ENCODE measurements at places on chromosomes 3 and 15. TPM values are rescaled to one million over a fixed set of nuclear protein-coding genes. Genes with fewer than 3 reads are reported as not detected.

The CD80 gene
- total RNA-seq, result not detected

The TLR9 gene
- total RNA-seq, result not detected

The KCNMB2 gene
- 7.9 TPM for total RNA-seq

The KCNMB3 gene
- total RNA-seq, result 0.52 TPM

The VGLL3 gene
- total RNA-seq, result 13.9 TPM

The CCR9 gene
- total RNA-seq, result not detected

The SLC25A36 gene
- total RNA-seq, result 44.5 TPM

The EPHB1 gene
- total RNA-seq, result 1.0 TPM

DNA sequence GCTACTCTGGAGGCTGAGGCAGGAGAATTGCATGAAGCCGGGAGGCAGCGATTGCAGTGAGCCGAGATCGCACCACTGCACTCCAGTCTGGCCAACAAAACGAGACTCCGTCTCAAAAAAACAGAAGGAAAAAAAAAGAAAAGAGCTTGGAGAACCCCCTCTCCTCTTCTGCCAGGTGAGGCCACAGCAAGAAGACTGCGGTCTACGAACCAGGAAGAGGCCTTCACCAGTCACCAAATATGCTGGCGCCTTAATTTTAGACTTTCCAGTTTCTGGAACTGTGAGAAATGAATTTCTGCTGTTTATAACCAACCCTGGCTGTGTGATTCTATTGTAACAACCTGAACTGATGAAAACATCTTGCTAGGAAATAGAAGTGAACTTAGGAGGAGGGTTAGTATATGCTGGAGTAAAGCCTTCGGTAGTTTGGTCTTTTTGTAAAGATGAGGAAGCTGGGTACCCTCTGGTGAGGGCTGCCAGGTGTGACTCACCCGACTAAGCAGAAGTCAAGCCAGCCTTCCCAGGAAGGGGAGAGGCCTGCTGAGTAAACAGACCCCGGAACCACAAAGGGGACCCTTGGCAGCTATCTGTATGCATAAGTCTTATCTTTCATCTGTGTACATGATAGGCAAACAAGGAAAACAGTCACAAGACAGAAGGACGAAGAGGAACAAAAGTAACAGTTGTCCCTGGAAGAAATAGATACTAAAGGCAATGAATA is 78.7 kb downstream of the KLF13 start:
- peak; percentile 61 for DNase-seq

GRCh38 chr3:12503126-12503957 is 19.1 kb downstream of the TSEN2 start:
- no peak for DNase-seq

DNA sequence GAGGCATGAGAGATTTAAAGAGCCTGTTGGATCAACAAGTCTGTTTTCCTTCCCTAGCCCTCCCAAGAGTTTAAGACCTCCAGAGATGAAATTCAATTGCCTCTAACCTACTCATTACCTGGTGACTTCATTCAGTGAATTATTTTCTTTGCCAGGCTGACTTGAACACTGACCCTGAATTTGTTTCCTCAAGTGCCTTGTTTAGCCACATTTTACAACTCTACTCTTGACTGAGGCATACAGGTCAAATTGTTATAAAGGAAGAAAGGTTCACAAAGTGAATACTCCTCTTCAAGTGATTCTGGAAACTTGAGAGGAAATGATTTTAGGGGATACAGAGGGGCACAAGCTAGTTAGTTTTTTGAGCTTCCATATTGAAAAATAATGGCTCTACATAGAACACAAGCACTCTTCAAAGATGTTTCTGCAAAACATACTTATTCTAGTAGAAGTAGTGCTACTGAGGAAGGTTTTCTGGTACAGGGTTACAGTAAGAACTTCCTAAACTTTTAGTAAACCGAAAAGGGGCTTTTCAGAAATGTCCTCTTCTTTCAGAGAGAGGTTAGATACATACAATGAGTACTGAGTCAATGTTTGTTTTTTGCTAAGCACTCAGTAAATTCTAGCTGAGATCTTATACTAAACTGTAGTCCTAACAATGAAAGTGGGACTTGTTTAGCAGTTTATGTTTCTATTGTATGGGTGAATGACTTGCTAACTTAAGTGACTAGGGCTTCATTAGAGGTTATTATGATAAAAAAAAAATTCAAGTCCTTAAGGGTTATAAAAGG is 137.4 kb upstream of the SATB1 start:
- no peak for DNase-seq

GRCh38 chr3:116442331-116443021 is 2.8 kb downstream of the LSAMP start:
- no peak for DNase-seq

GRCh38 chr3:170614214-170614966 is 28.5 kb upstream of the SLC7A14 start:
- peak; percentile 93 for DNase-seq

- DNase-seq, result no peak
These were observed 39.6 kb upstream of the SFMBT1 start for GRCh38 chr3:53085476-53085875.

- DNase-seq, result no peak
These were observed 134.7 kb downstream of the THSD4 start for GRCh38 chr15:71249986-71250385.

- DNase-seq, result no peak
These were observed 950 bp upstream of the EHHADH start for GRCh38 chr3:185254799-185255198.

- DNase-seq, result peak; percentile 12
These were observed 155.0 kb downstream of the DUT start for GRCh38 chr15:48486228-48486627.

- DNase-seq, result no peak
These were observed 87.2 kb downstream of the USP13 start for GRCh38 chr3:179739816-179740594.

DNA sequence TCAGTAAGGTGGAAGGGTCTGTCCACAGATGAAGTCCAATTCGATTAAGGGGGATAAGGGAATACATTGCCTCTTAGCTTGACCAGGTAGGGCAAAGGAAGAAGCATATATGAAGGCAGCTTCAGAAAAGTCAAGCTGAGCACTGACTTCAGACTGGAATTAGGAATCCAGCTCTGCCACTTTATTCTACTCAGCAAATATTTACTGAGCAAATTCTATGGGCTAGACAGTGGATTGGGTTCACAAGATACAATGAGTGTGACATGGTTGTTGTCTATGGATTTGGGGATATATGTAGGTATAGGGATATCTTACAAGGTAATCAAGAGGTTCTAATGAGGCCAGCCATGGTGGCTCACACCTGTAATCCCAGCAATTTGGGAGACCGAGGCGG is 526 bp downstream of the ADIPOQ start:
- no peak for DNase-seq

GRCh38 chr3:1135194-1135593 is 42.4 kb downstream of the CNTN6 start:
- DNase-seq, result no peak

- DNase-seq, result peak; percentile 23
These were observed 196.8 kb upstream of the LPP start for GRCh38 chr3:187957165-187957581.

GRCh38 chr3:105979961-105980360 is 111.1 kb upstream of the CBLB start:
- DNase-seq, result no peak

- DNase-seq, result no peak
These were observed 6.7 kb upstream of the TMPRSS7 start for GRCh38 chr3:112027826-112028225.

DNA sequence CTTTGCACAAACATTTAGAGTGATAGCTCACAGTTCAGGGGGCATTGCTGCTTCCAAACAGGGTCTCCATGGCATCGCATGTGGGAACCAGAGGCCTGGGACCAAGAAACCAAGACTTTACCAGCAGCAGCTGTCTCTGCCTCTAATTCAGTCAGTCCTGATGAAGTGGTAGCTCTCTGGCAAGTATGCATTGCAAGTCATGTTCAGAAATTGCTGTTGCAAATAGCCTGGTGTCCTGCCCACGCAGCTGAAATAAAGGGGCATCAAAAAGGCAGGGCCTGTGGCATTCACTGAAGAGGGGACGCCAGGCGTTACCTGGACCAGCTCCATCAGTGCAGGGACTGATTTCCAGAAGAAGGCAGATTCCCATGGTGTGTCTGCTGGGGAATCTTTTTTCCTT is 121.3 kb downstream of the CD47 start:
- no peak for DNase-seq

DNA sequence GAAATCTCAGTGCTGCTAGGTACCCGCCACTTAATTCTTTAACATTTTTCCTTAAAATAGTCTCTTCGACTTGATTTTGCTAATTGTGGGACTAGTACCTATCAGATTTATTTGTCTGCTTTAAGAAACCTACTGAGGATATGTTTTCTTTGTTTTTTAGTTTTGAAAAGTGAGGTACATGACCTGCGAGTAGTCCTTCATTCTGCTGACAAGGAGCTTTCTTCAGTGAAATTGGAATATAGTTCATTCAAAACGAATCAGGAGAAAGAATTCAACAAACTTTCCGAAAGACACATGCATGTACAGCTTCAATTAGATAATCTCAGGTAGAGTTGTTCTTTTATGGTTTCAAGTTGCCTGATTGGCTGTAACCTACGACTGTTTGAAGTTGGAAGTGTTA is 47.0 kb upstream of the TMEM42 start:
- no peak for DNase-seq

Measured in M059J (cell line).